Head of caudate nucleus (tissue), 42 donors: ENCODE measurements at places on chromosomes 5 and 9.

- DNase-seq, result no peak
Measured at GRCh38 chr5:116157902-116158301, 73.1 kb downstream of the COMMD10 start.

DNA sequence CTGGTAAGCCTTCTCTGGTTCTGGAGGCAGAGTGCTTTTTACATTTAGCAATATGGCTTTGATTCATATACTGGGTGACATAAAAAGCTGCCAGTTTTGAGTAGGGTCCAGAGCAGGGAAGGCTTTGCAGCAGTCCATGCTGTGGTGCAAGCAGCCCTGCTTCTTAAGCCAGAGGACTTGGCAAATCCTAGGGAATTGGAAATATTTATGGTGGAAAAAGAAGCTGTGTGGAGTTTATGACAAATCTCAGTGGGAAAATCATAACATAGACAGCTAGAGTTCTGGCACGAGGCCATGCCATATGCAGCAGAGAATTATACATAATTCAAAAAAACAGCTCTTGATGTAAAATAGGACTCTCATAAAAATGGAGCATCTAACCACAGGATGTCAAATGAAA is 536.4 kb downstream of the RASEF start:
- no peak for DNase-seq

DNA sequence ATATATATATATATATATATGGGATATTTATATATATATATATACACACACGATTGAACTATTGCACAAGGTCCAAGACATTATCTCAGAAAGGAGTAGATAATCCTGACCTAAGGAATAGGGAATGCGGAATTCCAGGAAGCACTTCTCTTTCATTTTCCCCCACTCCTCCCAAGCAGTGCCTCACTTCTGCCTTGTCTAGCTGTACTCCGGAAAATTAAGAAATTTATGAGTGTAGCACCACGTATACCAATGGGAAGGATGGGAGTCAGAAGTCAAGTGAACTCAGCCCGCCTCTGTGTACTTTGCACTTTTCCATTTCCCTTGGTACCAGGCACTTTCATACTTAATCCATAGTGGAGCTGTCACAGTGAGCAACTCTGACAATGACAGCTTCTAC is 10.9 kb downstream of the SLC36A1 start:
- DNase-seq, result no peak

GRCh38 chr9:35488566-35489312 is 1.2 kb upstream of the RUSC2 start:
- no peak for DNase-seq

- no peak for DNase-seq
Measured at GRCh38 chr5:39063037-39063436, 11.2 kb downstream of the RICTOR start.

DNA sequence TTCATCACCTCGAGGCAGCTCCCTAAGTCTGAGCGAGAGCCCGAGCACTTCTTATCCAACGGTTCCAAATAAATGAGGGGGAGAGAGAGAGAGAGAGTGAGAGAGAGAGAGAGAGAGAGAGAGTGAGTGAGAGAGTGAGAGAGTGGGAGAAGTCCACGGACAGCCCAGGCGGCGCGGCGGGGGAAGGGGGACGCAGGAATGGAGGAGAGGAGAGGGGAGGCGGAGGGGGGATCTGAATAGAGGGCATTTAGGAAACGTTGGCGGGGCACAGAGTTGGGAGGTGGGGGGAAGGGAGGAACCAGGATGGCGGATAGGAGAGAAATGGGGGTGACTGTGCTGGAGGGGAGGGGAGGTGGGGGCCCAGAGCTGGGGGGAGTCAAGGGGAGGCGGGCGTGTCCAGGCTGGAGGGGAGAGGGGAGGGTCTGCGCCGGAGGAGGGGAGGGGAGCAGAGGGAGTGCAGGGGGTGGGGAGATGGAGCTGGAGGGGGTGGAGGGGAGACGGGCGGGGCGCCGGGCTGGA is 398 bp upstream of the BASP1 start:
- DNase-seq, result no peak

DNA sequence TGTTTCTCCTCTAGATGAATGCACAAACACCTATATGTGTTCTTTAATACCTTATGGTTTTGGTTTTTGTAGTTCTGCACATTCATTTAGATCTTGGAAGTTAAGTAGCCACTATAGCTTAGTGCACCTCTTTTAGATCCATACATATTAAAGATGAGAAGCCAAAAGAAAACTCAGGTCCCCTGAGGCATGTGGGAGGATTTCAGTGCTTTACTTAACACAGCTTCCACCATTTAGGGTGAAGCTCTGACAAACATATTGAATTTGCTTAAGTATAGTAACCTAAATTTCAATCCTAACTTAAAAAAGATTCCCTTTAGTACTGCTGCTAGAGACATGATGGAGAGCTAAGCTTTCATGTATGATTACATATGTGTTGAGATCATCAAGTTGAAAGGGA is 25.6 kb upstream of the RICTOR start:
- no peak for DNase-seq

GRCh38 chr9:124475158-124475867 is 25.1 kb downstream of the ADGRD2 start:
- DNase-seq, result no peak

DNA sequence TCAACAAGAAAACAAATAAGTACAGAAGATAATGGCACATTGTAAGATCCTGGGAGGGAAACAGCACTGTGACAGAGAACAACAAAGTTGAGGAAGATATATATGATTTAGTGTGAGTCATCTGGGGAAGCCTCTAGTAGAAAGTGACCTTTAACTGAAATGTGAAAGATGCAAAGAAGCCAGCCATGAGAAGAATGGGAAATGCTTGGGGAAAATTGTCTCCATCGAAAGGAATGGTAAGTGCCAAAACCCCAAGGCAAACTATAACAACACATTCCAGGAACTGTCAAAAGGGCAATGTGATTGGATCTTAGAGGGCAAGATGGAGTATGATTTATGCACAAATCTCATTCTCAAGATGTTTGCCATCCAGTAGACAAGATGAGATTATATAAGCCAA is 537.8 kb upstream of the BRINP1 start:
- DNase-seq, result no peak

- no peak for DNase-seq
Measured at GRCh38 chr9:69919461-69920061, 98.9 kb downstream of the CFAP95 start.

- DNase-seq, result no peak
Measured at GRCh38 chr9:123354806-123355508, 1.0 kb upstream of the CRB2 start.

DNA sequence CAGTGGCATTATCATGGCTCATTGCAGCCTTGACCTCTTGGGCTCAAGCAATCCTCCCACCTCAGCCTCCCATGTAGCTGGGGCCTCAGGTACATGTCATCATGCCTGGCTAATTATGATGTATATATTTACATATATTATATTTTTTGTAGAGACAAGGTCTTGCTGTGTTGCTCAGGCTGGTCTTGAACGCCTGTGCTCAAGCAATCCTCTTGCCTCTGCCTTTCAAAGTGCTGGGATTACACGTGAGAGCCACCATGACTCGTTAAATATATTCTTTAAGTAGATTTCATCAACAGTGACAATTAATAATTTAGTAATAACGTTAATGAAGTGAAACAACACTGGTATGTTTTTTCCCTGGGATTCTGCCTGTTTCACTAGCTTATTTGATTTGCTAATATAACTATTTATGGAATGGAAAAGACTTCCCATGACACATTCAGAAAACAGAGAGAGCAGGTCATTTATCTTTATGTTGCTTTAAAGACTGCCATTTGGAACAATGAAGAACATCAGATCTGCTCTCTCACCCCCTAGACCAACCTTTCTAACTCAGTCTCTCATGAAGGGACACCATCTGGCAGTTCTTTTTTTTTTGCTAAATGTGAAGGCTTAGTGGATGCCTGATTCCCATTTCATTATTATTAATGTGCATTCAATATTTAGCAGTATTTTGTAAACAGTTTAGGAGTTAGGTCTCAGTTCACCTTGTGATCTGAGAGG is 295.6 kb downstream of the KIF4B start:
- no peak for DNase-seq

DNA sequence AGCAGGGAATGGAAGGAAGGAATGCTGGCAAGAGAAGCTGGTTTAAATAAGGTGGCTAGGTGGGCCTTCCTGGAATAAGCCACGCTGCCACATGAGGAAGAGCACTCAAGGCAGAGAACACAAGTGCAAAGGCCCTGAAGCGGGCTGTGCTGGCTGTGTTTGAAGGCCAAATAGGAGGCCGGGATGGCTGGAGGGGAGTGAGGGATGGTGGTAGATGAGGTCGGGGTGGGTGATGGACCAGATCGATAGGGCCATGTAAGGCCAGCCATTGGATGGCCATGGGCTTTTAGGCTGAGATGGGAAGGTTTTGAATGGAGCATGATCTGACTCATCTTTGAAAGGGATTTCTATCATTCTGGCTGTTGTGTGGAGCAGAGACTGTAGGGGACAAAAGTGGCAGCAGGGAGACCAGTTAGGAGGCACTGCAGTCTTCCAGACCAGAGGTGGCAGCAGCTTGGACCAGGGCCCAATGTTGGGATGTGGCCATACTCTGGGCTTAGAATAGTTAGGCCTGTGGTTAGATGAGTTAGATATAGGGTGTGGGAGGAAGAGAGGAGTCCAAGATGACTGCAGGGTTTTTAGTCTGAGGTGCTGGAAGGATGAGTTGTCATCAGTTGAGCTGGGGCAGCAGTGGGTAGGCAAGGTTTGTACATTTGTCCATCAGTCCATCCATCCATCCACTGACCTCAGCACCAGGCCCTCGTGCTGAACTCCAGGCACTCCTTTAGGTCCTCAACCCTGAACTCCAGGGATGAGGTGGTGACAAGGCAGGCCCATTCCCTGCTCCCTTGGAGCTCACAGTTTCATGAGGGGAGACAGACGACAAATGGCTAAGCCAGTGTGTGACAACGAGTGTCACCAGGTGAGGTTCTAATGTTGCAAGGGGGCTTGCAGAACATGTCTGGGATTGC is 30.3 kb downstream of the NDST1 start:
- no peak for DNase-seq

DNA sequence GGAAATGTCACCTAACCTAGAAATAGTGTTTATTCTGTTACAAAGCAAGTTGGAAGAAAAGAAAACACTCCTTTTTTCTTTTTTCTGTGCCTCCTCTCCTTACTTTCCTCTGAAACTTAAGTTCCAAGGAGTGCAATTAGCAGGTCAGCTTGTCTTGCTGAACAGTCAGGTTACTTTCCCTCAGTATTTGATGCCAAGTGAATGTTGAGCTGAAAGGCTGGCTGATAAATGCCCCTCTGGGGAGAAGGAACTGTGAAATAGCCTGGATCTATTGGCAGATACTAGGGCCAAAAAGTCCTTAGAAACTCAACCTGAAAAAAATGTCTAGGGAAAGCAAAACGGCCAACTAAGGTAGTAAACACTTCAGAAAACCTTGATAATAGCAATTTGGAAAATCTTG is 43.6 kb downstream of the GRIA1 start:
- no peak for DNase-seq

GRCh38 chr5:133891390-133891789 is 77.0 kb downstream of the C5orf15 start:
- DNase-seq, result no peak

DNA sequence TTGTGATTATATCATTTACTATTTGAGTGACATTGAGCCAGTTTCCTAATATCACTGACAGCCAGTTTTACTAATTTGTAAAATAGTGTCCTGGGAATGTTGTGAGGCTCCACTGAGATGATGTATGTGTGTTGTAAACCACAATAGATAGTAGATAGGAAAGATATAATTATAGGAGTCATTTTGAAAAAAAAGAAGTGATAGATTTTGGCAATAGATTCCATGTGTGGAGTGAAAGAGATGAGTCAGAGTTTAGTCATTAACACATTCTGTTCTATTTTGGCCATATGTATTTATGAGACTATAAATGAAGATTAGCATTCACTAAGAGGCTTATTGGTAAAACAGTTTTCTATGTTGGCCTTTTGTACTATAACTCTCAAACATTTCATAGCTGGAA is 388.2 kb downstream of the FAM170A start:
- DNase-seq, result no peak

- DNase-seq, result no peak
Measured at GRCh38 chr5:177539411-177539810, 15.0 kb downstream of the FAM193B start.

DNA sequence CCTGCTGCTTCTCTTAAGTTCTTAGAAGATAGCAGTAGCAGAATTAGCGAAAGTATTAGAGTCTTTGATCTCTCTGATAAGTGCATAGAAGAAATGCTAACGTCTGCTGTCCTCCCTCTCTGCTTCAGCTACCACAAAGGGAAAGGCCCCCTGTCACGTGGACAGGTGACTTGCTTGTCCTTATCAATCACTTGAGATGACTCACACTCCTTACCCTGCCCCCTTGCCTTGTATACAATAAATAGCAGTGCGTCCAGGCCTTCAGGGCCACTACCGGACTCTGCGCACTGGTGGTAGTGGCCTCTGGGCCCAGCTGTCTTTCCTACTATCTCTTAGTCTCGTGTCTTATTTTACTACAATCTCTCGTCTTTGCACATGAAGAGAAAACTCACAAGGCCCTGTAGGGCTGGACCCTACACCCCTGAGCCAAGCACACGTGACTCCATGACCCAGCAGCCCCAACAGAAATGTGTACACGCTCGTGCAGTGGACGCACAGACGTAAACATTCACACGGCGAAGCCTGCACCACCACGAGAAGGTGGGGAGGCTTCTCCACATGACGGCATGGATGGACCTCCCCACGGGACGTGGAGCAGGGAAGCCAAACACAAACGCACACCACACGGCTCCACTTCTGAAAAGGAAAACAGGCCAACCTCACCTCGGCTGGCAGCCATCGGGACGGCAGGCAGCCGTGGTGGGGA is 38.3 kb downstream of the PNPLA7 start:
- no peak for DNase-seq

DNA sequence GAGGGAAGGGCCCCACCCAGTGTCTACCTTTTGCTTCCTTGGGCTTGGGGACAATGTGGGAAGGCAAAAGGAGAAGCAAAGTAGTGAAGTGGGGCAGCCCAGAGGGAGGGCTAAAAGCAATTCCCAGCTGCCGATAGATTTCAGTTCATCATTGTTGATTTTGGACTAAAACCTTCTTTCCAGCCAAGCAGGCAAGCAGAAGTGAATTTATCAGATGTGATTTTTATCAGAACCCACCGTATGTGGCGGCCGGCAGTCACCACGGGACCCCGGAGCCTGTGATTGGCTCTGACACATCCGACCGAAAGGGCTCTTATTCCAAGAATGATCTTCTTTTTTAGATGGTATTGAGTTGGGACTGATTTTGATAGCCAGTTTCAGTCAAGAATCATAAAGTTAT is 559.9 kb downstream of the PSAT1 start:
- DNase-seq, result no peak

DNA sequence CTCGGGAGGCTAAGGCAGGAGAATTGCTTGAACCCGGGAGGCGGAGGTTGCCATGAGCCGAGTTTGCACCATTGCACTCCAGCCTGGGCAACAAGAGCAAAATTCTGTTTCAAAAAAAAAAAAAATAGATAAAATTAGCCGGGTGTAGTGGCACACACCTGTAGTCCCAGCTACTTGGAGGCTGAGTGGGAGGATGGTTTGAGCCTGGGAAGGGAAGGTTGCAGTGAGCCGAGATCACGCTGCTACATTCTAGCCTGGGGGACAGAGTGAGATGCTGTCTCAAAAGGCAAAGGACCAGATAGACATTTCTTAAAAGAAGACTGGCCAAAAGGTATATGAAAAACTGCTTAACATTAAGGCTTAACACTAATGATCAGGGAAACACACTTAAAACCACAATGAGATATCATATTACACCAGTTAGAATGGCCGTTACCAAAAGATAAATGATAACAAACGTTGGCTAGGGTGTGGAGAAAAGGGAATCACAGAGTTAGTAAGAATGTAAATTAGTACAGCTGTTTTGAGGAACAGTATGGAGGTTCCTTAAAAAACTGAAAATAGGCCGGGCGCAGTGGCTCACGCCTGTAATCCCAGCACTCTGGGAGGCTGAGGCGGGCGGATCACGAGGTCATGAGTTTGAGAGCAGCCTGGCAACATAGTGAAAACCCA is 10.1 kb upstream of the MARVELD2 start:
- no peak for DNase-seq
